LoVo (cell line): ENCODE measurements at places on chromosomes 7 and 10.

GRCh38 chr7:41592794-41593193, 110.1 kb downstream of the INHBA start:
- no peak for DNase-seq

- no peak for DNase-seq
Observed at GRCh38 chr10:102227050-102227449, 951 bp downstream of the ELOVL3 start.

GRCh38 chr10:8305876-8306652, 251.6 kb downstream of the GATA3 start:
- no peak for DNase-seq

- no peak for DNase-seq
Observed at GRCh38 chr10:61354401-61354975, 98.7 kb downstream of the TMEM26 start.
